ENCODE measurements at places on chromosomes 3 and 15.
A peak's percentile ranks its signal among the peaks of the same experiment; 100 is the strongest.

DNA sequence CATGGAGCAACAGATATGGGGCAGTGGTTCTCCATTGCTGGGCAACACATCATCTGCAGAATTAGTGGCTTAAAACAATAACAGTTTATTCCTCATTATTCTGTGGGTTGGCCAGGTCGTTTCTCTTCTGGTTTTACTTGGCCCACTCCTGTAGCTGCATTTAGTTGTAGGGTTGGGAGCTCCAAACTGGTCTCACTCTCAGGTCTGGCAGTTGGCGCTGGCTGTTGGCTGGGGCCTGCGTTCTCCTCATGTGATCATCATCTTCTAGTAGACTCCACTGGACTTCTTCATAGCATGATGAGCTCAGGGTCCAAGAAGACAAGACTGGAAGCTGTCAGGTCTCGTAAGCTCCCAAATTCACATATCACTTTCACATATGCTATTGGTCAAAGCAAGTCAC, 91.9 kb downstream of the EPHB1 start:
- DNase-seq: no peak

DNA sequence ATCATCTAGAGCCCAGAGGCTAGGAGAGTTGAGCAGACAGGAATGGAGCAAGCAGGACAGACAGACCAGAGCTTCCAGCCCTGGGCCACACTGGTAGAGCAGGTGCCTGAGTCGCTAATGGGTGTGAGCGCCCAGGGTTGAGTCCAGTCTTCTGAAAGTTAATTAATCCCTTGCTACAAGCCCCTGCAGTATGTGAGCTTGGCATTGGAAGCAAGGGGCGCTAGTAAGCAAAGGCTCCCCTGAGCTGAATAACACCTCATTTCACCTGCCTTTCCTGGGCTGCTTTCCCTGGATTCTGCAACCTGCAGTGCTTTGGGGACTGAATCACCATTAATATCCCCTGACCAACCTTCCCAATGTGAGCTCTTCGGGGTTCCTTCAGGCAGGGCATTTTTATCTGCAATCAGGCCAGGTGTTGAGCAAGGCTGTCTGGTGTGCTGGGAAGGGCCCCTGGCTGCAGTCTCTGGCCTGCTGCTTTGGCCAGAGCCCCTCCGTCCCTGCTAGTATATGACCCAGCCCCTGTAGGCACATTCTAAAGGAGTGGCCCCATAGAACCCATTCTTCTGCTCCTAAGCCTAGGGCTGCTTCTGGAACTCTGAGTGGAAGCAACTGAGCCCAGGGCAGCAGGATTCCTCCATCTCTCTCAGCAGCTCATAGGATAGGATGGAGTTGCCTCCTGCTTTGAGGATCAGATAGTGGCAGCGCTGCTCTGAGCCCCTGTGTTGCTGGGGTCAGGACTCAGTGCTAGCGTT, 45.1 kb upstream of the EPHB1 start:
- no peak for DNase-seq

DNA sequence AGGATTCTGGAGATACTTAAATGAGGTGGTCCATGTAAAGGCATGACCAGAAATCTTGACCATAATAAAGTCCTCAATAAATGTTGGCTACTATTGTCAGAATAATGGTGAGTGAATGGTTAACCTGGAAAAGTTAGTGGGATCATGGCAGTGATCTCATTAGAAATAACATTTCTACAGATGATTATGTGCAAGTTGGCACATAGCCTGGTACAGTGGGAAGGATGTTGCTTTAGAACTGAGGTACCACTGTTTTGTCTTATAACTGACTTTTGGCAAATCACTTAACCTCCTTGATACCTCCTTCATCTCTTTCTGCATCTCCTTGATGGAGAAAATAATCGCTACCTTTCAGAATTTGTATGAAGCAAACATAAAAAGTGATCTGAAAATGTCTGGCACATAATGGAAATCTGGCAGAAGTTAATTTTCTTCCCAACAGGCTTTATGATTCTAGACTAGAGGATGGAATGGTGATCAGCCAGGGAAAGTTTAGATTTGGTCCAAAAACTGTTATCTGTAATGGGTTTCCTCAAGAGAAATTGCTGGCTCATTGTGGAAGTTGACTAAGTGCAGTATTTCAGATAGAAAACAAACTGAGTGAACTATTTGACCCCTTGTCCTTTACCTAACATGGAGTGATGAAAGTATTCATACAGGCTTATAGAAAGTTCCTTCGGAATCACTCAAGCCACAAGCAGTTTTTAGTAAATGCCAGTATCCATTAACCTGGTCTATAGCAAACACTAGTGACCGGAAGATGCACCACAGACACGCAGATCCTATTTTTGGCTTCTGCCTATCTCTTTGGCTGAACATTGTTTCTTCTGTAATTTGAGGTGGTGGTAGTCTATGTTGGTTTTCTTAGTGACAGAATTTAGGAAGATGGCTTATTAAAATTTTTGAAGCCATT, 449.6 kb upstream of the TGFBR2 start:
- DNase-seq: no peak

GRCh38 chr3:14791343-14791945, 27.3 kb upstream of the FGD5 start:
- DNase-seq: peak; percentile 50

GRCh38 chr3:141485641-141486495, 959 bp upstream of the RASA2 start:
- DNase-seq: no peak

DNA sequence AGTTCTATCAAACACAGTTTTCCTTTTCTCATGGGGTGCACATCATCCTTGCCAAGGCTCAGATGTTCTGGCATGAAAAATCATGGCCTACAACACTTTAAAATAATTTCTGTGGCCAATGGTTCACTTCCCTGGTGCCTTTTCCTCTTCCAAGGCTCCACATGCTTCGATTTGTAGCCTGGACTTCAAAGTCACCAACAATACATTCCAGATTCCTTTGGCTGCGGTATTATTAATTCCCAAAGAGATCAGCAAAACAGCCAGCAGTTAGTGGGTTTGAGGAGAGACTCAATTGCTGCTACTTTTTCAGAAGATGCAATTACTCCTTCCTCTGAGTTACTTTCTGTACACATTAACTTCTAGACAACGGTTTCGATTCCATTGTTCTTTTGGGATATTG, 80.3 kb upstream of the CCDC80 start:
- DNase-seq: no peak

GRCh38 chr3:112437146-112438022, 61.9 kb downstream of the BTLA start:
- no peak for DNase-seq

- no peak for DNase-seq
Observed at GRCh38 chr3:98921957-98922356, 20.5 kb upstream of the DCBLD2 start.

GRCh38 chr15:36403351-36403750, 176.1 kb upstream of the CDIN1 start:
- no peak for DNase-seq

DNA sequence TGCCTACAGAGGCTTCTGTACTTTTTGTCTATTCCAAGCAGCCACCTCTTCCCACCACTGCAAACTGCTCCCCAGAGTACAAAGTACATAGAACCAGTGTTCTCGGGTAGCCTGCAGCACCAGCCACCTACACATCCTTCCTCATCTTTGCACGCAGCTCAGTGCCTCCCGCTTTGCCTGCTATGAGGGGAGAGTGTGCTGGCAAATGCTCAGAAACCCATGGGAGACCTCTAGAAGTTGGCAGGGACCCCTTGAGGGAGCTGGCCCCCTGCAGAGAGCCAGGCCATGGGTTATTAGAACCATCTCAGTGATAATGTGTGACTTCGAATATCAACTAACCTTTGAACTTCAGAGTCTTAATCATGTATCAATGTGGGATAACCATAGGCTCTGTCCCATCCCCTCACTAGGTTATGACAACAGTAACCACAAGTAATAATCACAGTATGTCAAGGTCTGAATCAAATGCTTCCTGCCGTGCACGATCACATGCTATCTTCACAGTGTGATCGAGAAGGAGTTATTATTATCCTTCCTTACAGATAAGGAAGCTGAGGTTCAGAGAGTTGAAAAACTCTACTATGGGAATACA, 22.8 kb upstream of the SMAD3 start:
- no peak for DNase-seq

DNA sequence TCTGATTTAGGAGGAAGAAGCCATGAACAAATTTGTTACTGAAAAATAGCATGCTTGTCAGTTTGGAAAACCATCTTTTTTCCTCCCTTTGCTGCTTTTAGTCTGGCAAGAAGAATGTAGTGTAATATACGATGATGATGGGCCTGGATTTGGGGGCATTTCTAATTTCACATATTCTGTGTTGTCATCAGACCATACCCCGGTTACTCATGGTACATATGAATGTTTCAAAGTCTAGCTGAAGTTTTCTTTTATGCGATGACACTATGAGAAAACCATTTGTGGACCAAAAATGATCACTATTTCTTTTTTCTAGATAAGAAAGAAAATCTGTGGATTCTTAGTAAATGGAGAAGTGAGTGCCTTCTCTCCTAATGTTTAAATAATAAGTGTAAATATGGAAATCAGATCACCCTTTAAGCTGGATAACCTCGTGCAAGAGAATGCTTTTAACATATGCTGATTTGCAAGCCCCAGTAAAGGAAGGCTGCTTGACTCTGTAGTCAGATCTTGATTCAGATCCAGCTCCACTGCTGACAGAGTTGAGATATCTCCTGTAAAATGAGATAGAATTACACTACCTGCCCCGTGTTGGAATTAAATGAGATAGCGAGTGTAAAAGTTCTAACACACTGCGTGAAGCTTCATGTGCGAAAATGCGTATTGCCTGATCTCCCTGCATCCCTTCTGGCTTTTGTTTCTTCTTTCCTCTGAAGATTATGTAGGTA, 3.0 kb downstream of the MEF2A start:
- peak; percentile 9 for DNase-seq

- DNase-seq: peak; percentile 84
Observed at GRCh38 chr3:183193762-183194689, 31.5 kb upstream of the LAMP3 start.

- DNase-seq: no peak
Observed at GRCh38 chr3:58575971-58576652, 1.1 kb downstream of the FAM107A start.

DNA sequence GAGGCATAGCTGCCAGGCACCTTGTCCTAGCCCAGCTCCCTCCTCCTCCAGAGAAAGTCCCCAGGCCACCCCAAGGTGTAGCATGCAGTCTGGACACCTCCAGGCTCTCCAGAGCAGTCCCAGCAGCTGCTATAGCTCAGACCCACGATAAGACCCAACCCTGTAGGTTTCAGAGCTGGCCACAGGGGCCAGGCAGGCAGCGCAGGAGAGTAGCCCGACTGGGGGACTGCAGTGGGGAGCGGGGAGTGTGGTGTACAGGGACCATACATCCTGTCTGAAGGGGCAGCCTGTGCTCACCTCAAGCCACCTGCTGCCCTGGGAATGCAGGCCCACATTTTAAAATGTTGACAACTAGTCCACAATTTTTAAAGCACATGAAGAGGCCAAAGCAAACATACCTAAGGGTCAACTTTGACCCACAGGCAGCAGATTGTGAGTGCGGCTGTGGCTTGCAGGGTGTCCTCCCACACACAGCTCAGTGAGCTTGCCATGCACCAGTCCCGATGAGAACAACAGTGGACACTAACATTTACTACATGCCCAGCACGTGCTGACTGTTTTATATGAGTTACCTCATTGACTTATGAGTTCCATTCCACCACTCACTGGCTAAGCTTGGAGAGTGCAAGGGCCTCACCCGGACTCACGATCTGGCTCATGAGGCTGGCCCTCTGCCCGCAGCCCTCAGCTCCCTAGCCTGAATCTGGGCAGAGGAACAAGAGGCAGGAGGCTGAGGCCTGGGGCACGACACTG, 81.4 kb downstream of the DNAJB8 start:
- no peak for DNase-seq

DNA sequence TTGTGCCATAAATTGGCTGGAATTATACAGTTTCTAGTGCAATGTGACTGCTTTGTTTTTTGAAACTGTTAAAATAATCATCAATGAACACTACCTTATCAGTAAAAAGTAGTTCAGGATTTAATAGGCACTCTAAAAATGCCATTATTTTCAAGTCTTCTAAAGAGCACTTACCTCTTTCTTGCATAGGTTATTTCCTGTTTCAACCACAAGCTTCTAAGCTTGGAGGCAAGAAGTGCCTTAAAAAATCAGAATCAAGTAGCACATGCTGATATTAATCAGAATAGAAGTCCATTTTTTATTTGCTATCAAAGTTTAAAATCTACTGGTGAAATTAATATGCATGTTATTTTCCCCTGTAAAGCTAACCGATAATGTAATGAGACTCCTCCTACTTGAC, 991.6 kb downstream of the CADM2 start:
- DNase-seq: no peak

GRCh38 chr15:20272422-20273184, 269.0 kb downstream of the GOLGA6L6 start:
- DNase-seq: no peak

- DNase-seq: no peak
Observed at GRCh38 chr3:170228093-170228766, 6.0 kb downstream of the PRKCI start.

GRCh38 chr3:70358978-70359580, 46.6 kb upstream of the MDFIC2 start:
- DNase-seq: no peak

GRCh38 chr3:187705164-187705563, 2.8 kb upstream of the RTP2 start:
- DNase-seq: no peak

- no peak for DNase-seq
Observed at GRCh38 chr15:80929689-80930088, 59.9 kb downstream of the MESD start.

DNA sequence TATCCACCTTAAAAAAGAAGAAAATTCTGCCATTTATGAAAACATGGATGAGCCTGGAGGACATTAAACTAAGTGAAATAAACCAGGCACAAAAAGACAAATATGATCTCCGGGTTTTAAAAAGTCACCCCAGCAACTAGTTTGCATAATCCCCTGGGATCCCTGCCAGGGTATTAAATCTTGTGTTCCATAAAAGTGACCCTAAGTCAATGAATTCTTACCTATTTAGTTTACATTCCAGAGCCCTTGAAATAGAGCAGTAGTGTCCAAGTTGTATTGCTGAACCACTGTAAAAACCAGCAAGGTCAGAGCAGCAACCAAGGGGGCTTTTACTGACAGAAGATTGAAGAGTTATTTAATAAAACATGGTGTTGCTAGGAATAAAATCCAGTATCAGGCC, 716.8 kb upstream of the BCHE start:
- DNase-seq: peak; percentile 32

GRCh38 chr3:169871129-169871886, 1.6 kb upstream of the LRRC31 start:
- no peak for DNase-seq

- no peak for DNase-seq
Observed at GRCh38 chr3:168570404-168571155, 474.9 kb upstream of the GOLIM4 start.

DNA sequence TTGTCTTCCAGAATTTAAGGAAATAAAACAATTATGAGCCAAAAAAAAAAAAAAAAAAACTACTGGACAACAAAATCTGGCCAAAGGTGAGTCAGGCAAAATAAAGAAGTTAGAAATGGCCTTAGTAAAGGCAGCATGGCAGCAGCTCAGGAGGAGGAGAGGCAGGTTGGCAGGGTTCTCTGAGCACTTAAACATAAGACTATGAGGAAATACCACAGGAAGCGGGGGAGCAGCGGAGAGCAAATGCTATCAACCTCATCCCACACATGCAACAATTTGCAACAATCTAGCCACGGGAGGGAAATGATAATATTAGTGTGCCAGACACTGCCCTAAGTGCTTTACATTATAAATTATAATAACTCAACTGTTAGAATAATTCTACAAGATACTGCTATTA, 247.3 kb upstream of the NSMCE3 start:
- no peak for DNase-seq

GRCh38 chr3:5634411-5634810, 446.9 kb downstream of the EDEM1 start:
- no peak for DNase-seq

GRCh38 chr15:70569091-70569713, 194.2 kb downstream of the UACA start:
- peak; percentile 37 for DNase-seq

All from NCI-H526 (cell line).